ENCODE measurements at places on chromosomes 5 and 9. TPM values are rescaled to one million over a fixed set of nuclear protein-coding genes. Genes with fewer than 3 reads are reported as not detected.

AFAP1L1 gene
- total RNA-seq: 0.05 TPM

C5orf58 gene
- not detected for total RNA-seq

SLU7 gene
- 59.6 TPM for total RNA-seq

PCDHA8 gene
- not detected for total RNA-seq

SLC46A2 gene
- not detected for total RNA-seq

KIF4B gene
- 0.05 TPM for total RNA-seq

ADCY2 gene
- not detected for total RNA-seq

IFNK gene
- total RNA-seq: not detected

ZBTB26 gene
- 8.8 TPM for total RNA-seq

KIAA0825 gene
- total RNA-seq: 1.5 TPM

SV2C gene
- total RNA-seq: 0.03 TPM

CER1 gene
- not detected for total RNA-seq

ENHO gene
- not detected for total RNA-seq

ZBTB6 gene
- 12.2 TPM for total RNA-seq

IFNA13 gene
- total RNA-seq: not detected

SPATA31D1 gene
- not detected for total RNA-seq

VAV2 gene
- total RNA-seq: 8.8 TPM

GRXCR2 gene
- total RNA-seq: not detected

PIP5KL1 gene
- 1.0 TPM for total RNA-seq

SH3GL2 gene
- total RNA-seq: not detected

INSL4 gene
- total RNA-seq: not detected

PRUNE2 gene
- not detected for total RNA-seq

TMEM232 gene
- 0.43 TPM for total RNA-seq

ZNF354C gene
- 7.0 TPM for total RNA-seq

FAM169A gene
- 4.0 TPM for total RNA-seq

All from activated naive CD4-positive, alpha-beta T cell treated with anti-CD3 and anti-CD28 coated beads, Interleukin-2, amount 10 ng/mL, durations not matched to agents 5 hours and 36 hours (primary cell).